T follicular helper cell (primary cell): ENCODE measurements at places on chromosomes 6 and 20.

GRCh38 chr20:531608-532007 is 12.0 kb downstream of the CSNK2A1 start:
- DNase-seq, result no peak

GRCh38 chr6:25251426-25251825 is 27.7 kb upstream of the CARMIL1 start:
- DNase-seq, result no peak

DNA sequence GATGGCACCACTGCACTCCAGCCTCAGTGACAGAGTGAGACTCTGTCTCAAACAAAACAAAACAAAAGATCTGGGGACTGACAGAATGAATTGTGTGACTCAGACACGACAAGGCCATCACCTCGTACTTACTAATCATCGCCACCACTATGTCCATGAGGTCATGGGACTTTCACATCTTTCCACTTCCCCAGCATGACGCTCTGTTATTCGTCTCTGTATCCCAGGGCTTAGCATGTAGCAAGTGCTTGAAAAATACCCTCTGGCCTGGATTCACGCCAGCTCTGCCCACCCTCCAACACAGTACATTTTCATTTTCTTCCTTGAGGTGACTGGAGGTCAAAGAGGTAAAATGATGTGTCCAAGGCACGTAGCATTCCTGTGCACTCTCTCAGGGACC is 27.8 kb downstream of the FGD2 start:
- DNase-seq, result no peak

GRCh38 chr20:45230631-45231030 is 9.5 kb downstream of the SEMG2 start:
- no peak for DNase-seq

- no peak for DNase-seq
Measured at GRCh38 chr20:3223994-3224680, 14.8 kb downstream of the ITPA start.
